ENCODE measurements at places on chromosomes 6 and 20.

- DNase-seq, result no peak
These were observed 25.3 kb upstream of the CHD6 start for GRCh38 chr20:41643504-41643938.

DNA sequence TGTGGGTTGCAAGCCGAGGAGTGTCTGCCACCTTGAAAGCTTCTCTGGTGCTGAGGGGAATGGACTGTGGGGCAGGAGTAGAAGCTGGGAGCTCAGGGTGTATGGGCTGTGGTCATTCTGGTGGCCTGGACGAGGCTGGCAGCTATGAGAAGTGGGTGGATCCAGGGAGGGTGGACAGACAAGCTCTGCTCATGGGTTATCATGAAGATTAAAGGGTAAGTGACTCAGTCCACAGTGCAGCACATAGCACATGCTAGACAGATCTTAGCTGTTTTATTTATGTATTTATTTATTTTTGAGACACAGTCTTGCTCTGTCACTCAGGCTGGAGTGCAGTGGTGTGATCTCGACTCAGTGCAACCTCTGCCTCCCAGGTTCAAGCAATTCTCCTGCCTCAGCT, 13.8 kb downstream of the RSPO4 start:
- no peak for DNase-seq

GRCh38 chr20:23092384-23092756, 6.2 kb upstream of the CD93 start:
- no peak for DNase-seq

DNA sequence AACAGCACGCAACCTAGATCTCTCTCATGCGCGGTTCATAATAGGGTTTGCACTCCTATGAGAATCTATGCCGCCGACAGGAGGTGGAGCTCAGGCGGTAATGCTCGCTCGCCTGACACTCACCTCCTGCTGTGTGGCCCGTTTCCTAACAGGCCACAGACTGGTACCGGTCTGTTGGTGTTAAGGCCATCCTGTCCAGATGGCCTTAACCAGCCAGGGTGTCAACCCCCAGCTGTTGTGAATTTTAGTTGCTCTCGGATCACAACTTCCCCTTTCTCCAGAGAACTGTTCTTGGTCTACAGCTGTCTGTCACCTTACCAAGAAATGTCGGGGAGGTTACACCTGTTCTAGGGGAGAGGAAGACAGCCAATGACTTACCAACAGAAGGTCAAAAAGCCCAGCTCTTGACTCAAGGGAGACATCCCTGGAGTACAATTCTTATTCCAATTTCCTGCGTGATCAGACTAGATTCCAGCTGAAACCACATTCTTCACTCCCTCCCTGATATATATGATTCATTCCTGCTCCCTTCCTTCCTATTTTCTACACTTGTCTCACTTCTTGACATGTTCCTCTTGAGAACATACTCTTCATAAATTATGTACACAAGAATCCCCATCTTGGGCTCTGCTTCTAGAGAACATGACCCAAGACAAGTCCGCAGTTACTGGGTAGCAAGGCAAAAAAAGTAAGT, 23.1 kb upstream of the DNAAF9 start:
- DNase-seq, result no peak
